ENCODE measurements at places on chromosomes 3 and 15.

- no peak overlapping the region for H3K4me3 ChIP-seq
- H3K27ac ChIP-seq, result no peak overlapping the region
- DNase-seq, result no peak
- no peaks in the 10 kb centered on the region for H3K4me1 ChIP-seq
- no peaks in the 10 kb centered on the region for H3K36me3 ChIP-seq
- no peaks in the 10 kb centered on the region for H3K27me3 ChIP-seq
These were observed 307.9 kb downstream of the CLSTN2 start for GRCh38 chr3:140242818-140243276.

GRCh38 chr15:65084500-65085206 is 8.1 kb downstream of the KBTBD13 start:
- 0 out of 2 replicates have a peak, but pooled peaks cover 3% of the 10 kb centered on the region for H3K27me3 ChIP-seq
- no peaks in the 10 kb centered on the region for H3K4me1 ChIP-seq
- no peak overlapping the region for H3K27ac ChIP-seq

DNA sequence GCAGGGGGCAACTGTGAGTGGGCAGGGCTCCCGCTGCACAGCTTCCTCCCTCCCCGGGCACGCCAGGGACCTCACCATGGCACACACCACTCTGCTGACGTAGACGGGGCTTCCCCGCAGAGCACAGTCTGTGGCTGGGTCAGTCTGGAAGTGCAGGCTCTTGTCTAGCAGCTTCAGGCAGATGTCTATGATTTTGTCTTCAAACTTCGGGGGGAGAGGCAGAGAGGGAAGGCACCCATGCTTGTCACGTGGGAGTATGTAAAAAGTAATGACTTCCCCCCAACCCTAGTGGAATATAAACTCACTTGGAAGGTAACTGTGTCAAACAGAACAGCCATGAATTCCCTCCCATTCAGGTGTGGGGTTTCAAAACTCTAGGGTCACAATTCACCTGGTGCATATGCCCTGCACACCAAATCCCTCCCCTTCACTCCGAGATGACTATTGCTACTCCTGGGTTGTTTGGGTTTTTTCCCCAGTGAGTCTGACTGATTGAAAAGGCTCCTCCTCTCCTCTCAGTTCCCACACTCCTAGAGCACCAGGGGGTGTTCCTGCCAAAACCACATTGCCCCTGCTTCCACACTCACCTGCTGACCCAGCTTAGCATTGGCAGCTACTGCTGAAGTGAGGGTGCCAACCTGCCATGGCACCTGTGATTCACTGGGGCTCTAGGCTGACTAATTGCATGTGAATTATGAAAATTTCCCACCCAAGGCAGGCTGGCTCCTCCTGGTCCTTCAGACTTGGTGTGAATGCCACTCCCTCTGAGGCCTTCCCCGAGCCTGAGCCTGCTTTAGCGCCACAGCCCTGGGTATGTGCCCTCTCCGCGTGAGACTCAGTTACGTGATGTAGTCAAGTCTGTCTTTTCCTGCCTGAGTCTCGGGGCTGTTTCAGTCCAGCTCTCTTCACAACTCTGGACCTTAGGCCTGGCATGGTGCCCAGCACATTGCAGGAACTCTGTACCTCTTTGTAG is 13.0 kb downstream of the TGM5 start:
- peaks cover 3% of the 10 kb centered on the region for H3K4me1 ChIP-seq
- no peaks in the 10 kb centered on the region for H3K36me3 ChIP-seq
- DNase-seq, result peak; percentile 39
- H3K4me3 ChIP-seq, result no peak overlapping the region

GRCh38 chr15:55241186-55241585 is 44.4 kb upstream of the RSL24D1 start:
- H3K4me3 ChIP-seq, result no peak overlapping the region
- H3K4me1 ChIP-seq, result peaks cover 7% of the 10 kb centered on the region
- no peak overlapping the region for H3K27ac ChIP-seq
- no peaks in the 10 kb centered on the region for H3K27me3 ChIP-seq
- H3K36me3 ChIP-seq, result no peaks in the 10 kb centered on the region

- no peaks in the 10 kb centered on the region for H3K27me3 ChIP-seq
- no peaks in the 10 kb centered on the region for H3K4me1 ChIP-seq
- H3K36me3 ChIP-seq, result no peaks in the 10 kb centered on the region
- H3K4me3 ChIP-seq, result no peak overlapping the region
These were observed 201.6 kb upstream of the TMC3 start for GRCh38 chr15:81575436-81576123.

- peak; percentile 98 for DNase-seq
- H3K4me3 ChIP-seq, result no peak overlapping the region
- H3K36me3 ChIP-seq, result no peaks in the 10 kb centered on the region
- peaks cover 53% of the 10 kb centered on the region for H3K4me1 ChIP-seq
These were observed 28.4 kb downstream of the IRAK2 start for GRCh38 chr3:10192953-10193691.

- H3K36me3 ChIP-seq, result no peaks in the 10 kb centered on the region
- H3K4me1 ChIP-seq, result no peaks in the 10 kb centered on the region
- H3K27me3 ChIP-seq, result peaks cover 12% of the 10 kb centered on the region
These were observed 23.2 kb downstream of the CYP8B1 start for GRCh38 chr3:42852441-42852840.

DNA sequence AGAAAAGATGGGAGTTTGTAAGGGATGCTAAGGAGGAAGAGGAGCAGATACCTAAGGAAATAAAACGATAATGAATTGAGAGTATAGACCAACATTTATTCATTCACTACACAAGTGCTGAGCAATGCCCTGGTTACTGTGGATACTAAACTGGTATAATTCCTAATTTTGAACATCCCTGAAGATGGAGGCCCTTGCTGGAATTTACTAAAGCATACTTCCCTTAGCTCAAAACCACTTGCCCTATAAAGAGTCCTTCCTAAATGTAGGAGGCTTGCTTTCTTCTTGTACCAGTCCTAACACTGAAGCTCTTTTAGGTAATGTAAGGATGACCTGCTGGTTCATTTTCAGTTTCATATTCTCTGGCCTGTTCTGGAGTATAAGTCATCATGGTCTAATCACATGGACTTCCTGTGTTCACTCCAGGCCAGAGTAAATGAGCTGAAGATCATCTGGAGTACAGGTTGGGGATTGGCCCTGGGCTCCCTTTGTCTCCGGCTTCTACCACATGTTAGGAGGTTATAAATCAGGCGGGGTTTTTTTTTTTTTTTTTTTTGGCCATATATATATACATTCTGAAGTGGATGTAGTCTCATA is 40.1 kb upstream of the MTMR10 start:
- no peak overlapping the region for H3K27ac ChIP-seq
- H3K36me3 ChIP-seq, result no peaks in the 10 kb centered on the region

- no peaks in the 10 kb centered on the region for H3K36me3 ChIP-seq
- H3K27ac ChIP-seq, result no peak overlapping the region
- peaks cover 47% of the 10 kb centered on the region for H3K27me3 ChIP-seq
- H3K4me3 ChIP-seq, result no peak overlapping the region
- H3K4me1 ChIP-seq, result no peaks in the 10 kb centered on the region
These were observed 106.9 kb downstream of the TLE3 start for GRCh38 chr15:69990566-69991421.

- H3K4me3 ChIP-seq, result no peak overlapping the region
- no peaks in the 10 kb centered on the region for H3K36me3 ChIP-seq
- peak; percentile 40 for DNase-seq
- no peaks in the 10 kb centered on the region for H3K27me3 ChIP-seq
- H3K4me1 ChIP-seq, result peaks cover 17% of the 10 kb centered on the region
- H3K27ac ChIP-seq, result no peak overlapping the region
These were observed 82.3 kb upstream of the RNF7 start for GRCh38 chr3:141655801-141656200.

GRCh38 chr3:52458770-52459545 is 3.6 kb downstream of the NISCH start:
- no peak for DNase-seq
- no peak overlapping the region for H3K27ac ChIP-seq
- H3K4me1 ChIP-seq, result no peaks in the 10 kb centered on the region
- no peak overlapping the region for H3K4me3 ChIP-seq

DNA sequence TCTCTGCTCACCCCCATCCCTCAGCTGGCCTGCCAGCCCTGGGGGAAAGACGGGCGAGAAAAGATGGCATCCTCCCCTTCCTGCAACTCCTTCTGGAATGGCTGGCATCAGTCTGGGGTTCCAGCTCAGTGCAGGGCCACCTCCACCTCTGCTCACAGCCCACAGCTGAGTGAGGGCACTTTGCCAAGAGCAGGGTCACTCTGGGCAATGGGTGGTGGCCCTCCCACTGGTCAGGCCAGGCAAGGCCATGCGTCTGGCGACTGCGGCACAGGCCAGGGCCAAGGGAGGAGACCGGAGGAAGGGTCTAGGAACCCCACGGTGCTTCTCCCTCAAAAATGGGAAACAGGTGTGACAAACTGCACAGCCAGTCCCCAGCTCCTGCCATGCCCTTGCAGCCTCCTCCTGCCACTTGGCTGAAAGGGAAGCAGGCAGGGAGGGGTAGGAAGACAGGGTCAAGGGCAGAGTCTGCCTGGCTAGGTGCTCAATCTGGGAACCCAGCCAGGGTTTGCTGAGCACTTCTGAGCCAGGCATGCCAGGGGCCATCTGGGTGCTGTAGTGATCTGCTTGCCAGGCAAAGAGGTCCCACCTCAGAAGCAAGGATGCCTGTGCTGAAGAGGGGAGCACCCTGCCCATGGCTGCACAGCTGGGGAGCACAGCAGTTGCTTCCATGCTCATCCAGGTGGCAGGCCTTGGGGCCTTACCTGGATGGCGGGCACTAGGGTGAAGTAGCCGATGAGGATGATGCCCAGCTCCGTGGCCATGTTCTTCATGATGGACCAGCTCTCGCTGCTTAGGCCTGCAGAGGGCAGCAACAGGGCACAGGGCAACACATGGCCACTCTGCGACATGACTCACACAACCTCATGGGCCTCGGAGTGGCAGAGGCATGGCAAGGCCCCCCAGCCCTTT is 41.2 kb downstream of the PTPN23 start:
- no peaks in the 10 kb centered on the region for H3K36me3 ChIP-seq
- H3K27ac ChIP-seq, result no peak overlapping the region
- no peak overlapping the region for H3K4me3 ChIP-seq
- peaks cover 5% of the 10 kb centered on the region for H3K4me1 ChIP-seq
- peak; percentile 55 for DNase-seq

DNA sequence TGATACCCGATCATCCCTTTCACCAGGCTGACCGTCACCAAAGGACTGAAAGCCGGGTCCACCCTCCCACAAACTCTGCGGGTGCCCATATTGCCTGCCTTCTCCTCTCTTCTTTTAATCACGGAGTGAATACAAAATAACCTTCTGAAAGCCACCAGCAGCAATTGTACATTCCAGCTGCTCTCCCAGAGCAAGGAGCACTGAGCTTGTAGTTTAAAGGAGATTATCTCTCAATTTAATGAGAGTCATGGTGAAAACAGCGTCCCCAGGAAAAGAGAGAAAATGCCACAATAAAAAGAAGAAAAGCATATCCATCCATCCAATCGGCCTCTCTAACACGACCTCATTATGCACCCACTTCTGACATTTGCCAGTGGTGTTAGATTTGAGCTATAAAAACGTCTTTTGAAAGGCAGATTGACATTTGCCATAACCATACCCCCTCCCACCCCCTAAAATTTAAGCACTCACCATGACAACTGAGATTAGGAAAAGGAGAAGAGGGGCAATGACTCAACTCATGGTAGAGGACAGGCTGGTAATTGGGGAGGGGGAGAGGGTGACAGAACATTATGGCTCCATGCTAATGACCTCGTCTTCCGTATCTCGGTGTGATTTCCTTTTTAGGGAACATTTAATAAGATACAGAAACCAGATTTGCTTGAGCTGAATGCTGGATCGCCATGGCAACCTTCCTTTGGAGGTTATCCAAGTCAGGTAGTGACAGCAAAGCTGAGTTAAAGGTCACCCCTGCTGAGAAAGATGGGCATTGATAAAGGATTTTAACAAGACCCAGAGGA is 106.2 kb downstream of the ST8SIA2 start:
- no peaks in the 10 kb centered on the region for H3K36me3 ChIP-seq
- H3K27me3 ChIP-seq, result no peaks in the 10 kb centered on the region
- H3K4me1 ChIP-seq, result no peaks in the 10 kb centered on the region
- no peak overlapping the region for H3K4me3 ChIP-seq
- no peak for DNase-seq
- no peak overlapping the region for H3K27ac ChIP-seq

DNA sequence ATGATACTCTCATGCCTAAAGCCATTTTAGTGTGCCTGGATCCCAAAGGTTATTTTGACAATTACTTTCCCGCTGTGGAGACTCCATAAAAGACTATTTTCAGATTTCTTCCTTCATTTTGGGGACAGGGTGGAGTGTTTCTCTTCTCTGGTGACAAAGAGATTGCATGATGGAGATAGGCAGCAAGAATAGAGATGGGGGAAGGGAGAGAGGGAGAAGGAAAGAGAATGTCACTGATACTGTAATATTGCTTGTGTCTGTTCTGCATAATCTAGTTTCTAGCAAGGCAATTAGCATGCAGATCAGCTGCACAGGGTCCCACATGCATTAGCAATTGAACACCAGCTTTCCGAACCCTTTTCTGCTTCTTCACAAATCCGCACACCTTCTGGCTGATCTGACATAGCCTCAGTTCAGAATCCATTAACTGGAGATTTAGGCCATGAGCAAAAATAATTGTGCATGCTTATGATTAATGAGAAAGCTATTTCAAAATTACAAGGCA is 222.4 kb downstream of the OXSM start:
- H3K27ac ChIP-seq, result no peak overlapping the region
- no peaks in the 10 kb centered on the region for H3K36me3 ChIP-seq
- DNase-seq, result no peak
- no peaks in the 10 kb centered on the region for H3K27me3 ChIP-seq
- no peak overlapping the region for H3K4me3 ChIP-seq

- no peak overlapping the region for H3K27ac ChIP-seq
- DNase-seq, result no peak
- H3K4me3 ChIP-seq, result no peak overlapping the region
These were observed 1.7 kb downstream of the MESP2 start for GRCh38 chr15:89777782-89778380.

GRCh38 chr3:1002010-1002409 is 90.8 kb upstream of the CNTN6 start:
- DNase-seq, result no peak
- H3K4me3 ChIP-seq, result no peak overlapping the region
- no peak overlapping the region for H3K27ac ChIP-seq
- H3K4me1 ChIP-seq, result no peaks in the 10 kb centered on the region
- no peaks in the 10 kb centered on the region for H3K36me3 ChIP-seq

GRCh38 chr15:42191610-42192346 is 16.3 kb downstream of the VPS39 start:
- no peaks in the 10 kb centered on the region for H3K27me3 ChIP-seq
- no peak overlapping the region for H3K27ac ChIP-seq
- H3K4me3 ChIP-seq, result no peak overlapping the region
- peaks cover 44% of the 10 kb centered on the region for H3K36me3 ChIP-seq

- H3K27ac ChIP-seq, result no peak overlapping the region
- no peaks in the 10 kb centered on the region for H3K27me3 ChIP-seq
- DNase-seq, result no peak
- no peak overlapping the region for H3K4me3 ChIP-seq
These were observed 130.9 kb upstream of the CTDSPL start for GRCh38 chr3:37730825-37731224.

Measured in GM23248 (cell line).